ENCODE measurements at places on chromosomes 3 and 15. TPM values are rescaled to one million over a fixed set of nuclear protein-coding genes. Genes with fewer than 3 reads are reported as not detected.

DNA sequence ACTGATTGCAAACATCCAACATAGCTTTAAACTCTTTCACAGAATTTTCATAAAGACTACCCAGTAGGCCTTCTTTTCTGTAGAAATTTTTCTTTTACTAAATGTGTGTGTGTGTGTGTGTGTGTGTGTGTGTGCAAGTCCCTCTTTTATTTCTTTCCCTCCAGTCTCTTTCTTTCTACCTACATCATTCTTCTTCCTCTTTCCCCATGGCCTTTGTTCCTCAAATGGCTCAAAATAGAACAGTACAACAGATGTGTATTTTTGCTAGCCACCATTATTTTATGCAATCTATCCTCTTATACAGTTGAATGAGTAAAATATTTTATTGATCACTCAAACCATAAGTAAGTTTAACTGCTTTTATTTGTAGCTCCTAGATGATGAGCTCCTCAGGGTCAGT lies 76.4 kb downstream of the USF3 start:
- H3K27ac ChIP-seq, result no peak overlapping the region
- H3K36me3 ChIP-seq, result peaks cover 11% of the 10 kb centered on the region
- H3K27me3 ChIP-seq, result no peaks in the 10 kb centered on the region
- H3K4me3 ChIP-seq, result no peak overlapping the region
- H3K4me1 ChIP-seq, result no peaks in the 10 kb centered on the region

DNA sequence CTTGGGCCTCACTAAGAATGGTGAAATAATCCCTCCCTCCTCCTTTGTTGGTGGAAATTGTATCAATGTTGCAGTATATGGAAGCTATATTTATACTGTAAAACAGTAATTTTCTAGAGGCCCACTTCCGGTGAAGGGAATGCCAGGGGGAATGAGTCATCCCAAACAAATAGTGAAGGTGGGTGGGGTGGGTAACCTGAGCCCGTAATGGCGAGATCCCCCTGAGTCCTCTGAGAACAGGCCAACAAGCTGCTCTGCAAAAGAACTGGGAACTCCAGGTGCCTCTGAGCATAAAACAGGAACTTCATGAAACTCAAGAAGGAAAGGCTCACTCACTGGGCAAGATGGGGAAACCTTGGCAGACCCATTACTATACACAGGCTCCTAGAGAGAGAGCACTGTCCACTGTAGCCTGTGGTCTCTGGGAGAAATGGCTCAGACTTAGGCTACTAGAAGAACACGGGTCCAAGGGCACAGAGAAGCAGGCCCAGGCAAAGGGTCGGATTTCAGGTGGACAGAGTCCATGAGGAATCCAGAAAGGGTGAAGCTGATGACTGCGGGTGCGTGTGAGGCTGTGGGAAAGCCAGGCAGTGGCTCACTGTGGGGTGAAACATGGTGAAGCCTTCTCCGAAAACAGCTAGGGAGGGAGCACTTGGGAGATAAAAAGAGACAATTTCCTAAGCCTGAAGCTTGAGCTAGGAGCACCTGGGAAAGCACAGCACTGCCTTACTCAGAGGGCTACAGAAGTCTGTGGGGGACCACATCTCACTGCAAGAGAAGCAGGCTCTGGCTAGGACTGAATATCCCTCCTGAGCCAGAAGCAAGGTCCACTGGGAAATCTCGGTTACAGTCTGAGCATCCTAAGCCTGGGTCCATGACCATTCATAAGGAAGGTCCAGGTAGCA lies 19.8 kb downstream of the LARP6 start:
- no peaks in the 10 kb centered on the region for H3K4me1 ChIP-seq
- H3K36me3 ChIP-seq, result no peaks in the 10 kb centered on the region
- H3K4me3 ChIP-seq, result no peak overlapping the region
- H3K27me3 ChIP-seq, result peaks cover 4% of the 10 kb centered on the region

GRCh38 chr3:192303235-192303634 lies 424.1 kb downstream of the FGF12 start:
- DNase-seq, result no peak
- no peak overlapping the region for H3K27ac ChIP-seq
- no peak overlapping the region for H3K4me3 ChIP-seq
- H3K36me3 ChIP-seq, result no peaks in the 10 kb centered on the region
- H3K4me1 ChIP-seq, result no peaks in the 10 kb centered on the region
- H3K27me3 ChIP-seq, result no peaks in the 10 kb centered on the region

- no peaks in the 10 kb centered on the region for H3K4me1 ChIP-seq
- H3K27ac ChIP-seq, result no peak overlapping the region
- no peak overlapping the region for H3K4me3 ChIP-seq
- H3K36me3 ChIP-seq, result no peaks in the 10 kb centered on the region
- no peaks in the 10 kb centered on the region for H3K27me3 ChIP-seq
Measured at GRCh38 chr15:47570451-47570850, 146.9 kb upstream of the SEMA6D start.

DNA sequence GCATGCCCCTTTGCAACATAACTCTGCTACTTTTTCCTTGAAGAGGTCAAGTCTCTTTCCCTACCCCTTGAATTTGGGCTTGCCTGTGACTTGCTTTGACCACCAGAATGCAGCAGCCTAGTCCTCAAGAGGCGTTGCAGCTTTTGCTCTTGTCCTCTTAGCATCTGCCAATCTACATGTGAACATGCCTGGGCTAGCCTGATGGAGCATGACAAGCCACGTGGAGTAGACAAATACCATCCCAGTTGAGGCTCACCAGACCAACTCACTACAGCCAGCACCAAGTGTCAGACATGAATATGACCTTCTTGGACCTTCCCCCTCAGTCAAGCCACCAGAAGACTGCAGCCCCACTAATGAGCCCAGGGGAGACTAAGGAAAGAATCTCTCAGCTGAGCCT lies 32.9 kb downstream of the AMOTL2 start:
- H3K27me3 ChIP-seq, result peaks cover under 1% of the 10 kb centered on the region
- H3K36me3 ChIP-seq, result peaks cover under 1% of the 10 kb centered on the region
- no peak overlapping the region for H3K27ac ChIP-seq
- H3K4me1 ChIP-seq, result no peaks in the 10 kb centered on the region
- no peak for DNase-seq

- H3K27me3 ChIP-seq, result no peaks in the 10 kb centered on the region
- H3K36me3 ChIP-seq, result no peaks in the 10 kb centered on the region
- H3K4me3 ChIP-seq, result no peak overlapping the region
- peak; percentile 71 for DNase-seq
- H3K4me1 ChIP-seq, result peaks cover 16% of the 10 kb centered on the region
Measured at GRCh38 chr15:93987068-93987467, 244.3 kb upstream of the MCTP2 start.

GRCh38 chr3:151467069-151467468 lies 6.2 kb upstream of the IGSF10 start:
- H3K27ac ChIP-seq, result no peak overlapping the region
- peaks cover 7% of the 10 kb centered on the region for H3K27me3 ChIP-seq
- DNase-seq, result no peak
- no peak overlapping the region for H3K4me3 ChIP-seq

DNA sequence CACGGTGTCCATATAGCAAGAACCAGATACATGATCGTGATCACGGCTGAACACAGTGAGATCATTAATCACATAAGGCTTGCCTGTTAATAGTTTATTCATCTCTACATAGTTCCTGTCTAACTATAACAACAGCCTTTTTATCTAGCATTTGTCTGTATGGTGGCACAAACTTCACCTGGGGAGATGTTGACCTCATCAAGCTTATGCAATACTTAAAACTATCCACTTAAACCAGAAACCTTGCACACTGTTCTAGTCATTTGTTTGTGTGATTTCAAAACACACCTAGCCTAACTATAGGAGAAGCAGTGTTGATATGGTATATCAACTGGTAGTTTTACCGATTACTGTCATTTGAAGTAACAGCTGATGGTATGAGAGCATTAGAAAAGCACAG lies 124.8 kb downstream of the VPS13C start:
- DNase-seq, result no peak
- H3K36me3 ChIP-seq, result peaks cover 15% of the 10 kb centered on the region

- H3K27ac ChIP-seq, result no peak overlapping the region
- no peak for DNase-seq
- no peaks in the 10 kb centered on the region for H3K27me3 ChIP-seq
- H3K36me3 ChIP-seq, result no peaks in the 10 kb centered on the region
Measured at GRCh38 chr15:83709241-83709640, 55.3 kb downstream of the ADAMTSL3 start.

DNA sequence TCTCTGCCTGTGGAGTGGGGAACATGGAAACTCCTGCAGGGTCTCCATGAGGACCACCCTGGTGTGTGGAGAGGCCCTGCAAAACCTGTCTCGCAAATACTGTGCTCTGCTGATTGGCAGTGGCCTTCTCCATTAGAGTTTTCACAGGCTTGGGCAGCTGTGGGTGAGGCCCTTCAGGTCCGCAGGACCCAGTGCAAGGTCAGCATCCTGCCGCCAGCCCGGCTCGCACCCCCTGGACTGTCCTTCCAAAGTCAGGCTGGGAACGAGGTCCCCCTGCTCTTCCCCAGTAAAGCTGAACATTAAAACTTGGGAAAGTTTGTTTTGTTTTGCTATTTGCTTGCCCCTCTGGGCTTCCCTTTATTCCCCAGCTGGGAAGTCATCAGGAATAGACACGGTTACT lies 85.0 kb upstream of the PLXNA1 start:
- H3K27me3 ChIP-seq, result no peaks in the 10 kb centered on the region
- no peaks in the 10 kb centered on the region for H3K36me3 ChIP-seq
- H3K27ac ChIP-seq, result no peak overlapping the region
- H3K4me1 ChIP-seq, result no peaks in the 10 kb centered on the region

DNA sequence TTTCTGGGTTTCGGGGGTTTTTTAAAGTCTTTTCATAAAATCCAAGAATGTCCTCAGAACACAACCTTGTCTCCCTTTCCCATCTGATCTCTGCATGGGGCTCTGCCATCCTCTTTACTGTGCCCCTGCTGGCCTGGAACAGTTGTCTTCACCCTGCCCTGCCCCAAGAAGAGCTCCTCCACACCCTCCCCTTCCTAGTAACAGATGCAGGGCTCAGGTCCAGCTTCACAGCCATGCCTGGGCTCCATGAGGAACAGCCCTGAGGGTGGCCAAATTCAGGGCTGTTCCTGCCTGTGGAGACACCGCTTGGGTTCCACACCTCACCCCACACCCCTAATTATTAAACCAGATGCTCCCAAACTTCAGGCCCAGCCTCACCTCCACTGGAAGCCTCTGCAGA lies 12.9 kb upstream of the ULK3 start:
- no peak for DNase-seq
- peak overlapping the region; percentile 60 for H3K27ac ChIP-seq
- no peaks in the 10 kb centered on the region for H3K27me3 ChIP-seq
- H3K4me3 ChIP-seq, result no peak overlapping the region

DNA sequence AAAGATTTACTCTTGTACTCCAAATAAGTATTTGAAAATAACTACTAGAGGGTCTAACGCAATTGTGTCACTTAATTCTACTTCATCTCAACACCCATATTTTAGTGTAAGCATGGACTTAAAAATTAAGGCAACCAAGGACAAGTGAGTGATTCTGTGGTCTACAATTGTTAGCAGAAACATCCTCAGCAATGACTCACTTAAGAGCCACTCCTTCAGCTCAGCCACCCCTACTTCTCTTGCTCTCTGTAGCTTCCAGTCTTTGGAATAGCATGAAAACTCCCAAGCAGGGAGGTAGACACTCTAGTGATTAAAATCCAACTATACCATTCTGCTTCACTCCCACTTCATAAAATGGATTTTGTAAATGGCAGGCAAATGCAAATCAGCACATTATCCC lies 116.0 kb upstream of the LRRN1 start:
- H3K36me3 ChIP-seq, result no peaks in the 10 kb centered on the region

C3orf80 gene
- not detected for total RNA-seq

PATL2 gene
- 16.5 TPM for total RNA-seq
